Osteocyte (in vitro differentiated cells): ENCODE measurements at places on chromosomes 2 and 18. TPM values are rescaled to one million over a fixed set of nuclear protein-coding genes. Genes with fewer than 3 reads are reported as not detected.

DNA sequence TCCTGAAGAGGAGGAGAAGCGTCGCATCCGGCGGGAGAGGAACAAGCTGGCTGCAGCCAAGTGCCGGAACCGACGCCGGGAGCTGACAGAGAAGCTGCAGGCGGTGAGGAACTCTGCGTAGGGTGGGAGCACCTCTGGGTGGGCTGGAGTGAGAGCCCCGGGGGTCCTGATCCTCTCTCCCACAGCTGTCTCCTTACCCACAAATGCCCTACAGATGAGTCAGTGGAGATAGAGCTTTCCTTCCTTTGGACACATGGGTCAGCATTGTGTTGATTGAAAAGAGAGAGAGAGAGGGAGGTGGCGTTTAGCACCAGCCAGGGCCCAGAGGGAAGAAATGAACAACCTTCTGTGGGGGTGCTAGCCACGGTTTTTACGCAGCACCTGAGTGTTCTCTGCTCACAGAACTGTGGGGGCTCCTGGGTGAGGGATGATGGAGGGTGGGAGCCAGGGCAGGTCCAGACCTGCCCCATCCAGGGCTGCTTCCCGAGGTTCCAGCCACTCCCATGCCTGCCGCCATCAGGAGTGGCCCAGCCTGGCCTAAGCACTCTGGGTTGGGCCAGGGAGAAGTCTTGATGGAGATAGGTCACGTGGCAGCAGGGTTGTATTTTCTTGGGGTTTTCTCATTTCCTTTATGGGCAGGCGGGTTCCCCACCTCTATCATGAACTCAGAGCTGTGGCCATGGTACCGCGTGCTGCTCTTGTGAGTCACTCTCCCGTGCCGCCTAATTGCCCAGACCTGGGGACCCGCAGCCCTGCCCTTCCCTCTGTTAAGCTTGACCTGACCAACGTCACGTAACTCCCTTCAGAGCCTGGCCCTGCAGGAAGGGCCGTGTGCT, 16.3 kb downstream of the FOSL2 start:
- peaks cover 57% of the 10 kb centered on the region for H3K36me3 ChIP-seq
- peaks cover 45% of the 10 kb centered on the region for H3K4me1 ChIP-seq
- peak overlapping the region; percentile 42 for H3K27ac ChIP-seq
- no peak overlapping the region for H3K4me3 ChIP-seq
- H3K27me3 ChIP-seq = no peaks in the 10 kb centered on the region

- H3K27me3 ChIP-seq = no peaks in the 10 kb centered on the region
- H3K4me1 ChIP-seq = peaks cover 28% of the 10 kb centered on the region
- no peak overlapping the region for H3K4me3 ChIP-seq
- no peak for DNase-seq
- no peak overlapping the region for H3K27ac ChIP-seq
These were observed 55.4 kb downstream of the COLEC12 start for GRCh38 chr18:445055-445454.

DNA sequence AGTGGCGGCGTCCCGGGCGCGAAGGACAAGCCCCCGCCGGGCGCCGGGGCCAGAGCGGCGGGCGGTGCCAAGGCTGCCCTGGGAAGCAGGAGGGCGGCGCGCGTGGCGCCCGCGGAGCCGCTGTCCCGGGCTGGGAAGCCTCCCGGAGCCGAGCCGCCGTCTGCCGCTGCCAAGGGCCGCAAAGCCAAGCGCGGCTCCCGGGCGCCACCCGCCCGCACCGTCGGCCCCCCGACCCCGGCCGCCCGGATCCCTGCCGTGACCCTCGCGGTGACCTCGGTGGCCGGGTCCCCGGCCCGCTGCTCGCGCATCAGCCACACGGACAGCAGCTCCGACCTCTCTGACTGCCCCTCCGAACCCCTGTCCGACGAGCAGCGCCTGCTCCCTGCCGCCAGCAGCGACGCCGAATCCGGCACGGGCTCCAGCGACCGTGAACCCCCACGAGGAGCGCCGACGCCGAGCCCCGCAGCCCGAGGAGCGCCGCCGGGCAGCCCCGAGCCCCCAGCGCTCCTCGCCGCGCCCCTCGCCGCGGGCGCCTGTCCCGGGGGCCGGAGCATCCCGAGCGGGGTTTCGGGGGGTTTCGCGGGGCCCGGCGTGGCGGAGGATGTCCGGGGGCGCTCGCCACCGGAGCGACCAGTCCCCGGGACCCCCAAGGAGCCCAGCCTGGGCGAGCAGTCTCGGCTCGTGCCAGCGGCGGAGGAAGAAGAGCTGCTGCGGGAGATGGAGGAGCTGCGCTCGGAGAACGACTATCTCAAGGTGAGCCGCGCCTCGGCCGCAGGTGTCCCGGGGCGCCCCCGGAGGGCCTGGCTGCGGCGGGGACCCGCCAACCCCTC, 820 bp downstream of the MTCL1 start:
- peak; percentile 85 for DNase-seq
- no peak overlapping the region for H3K27ac ChIP-seq
- H3K4me3 ChIP-seq = peak overlapping the region; percentile 99
- no peaks in the 10 kb centered on the region for H3K27me3 ChIP-seq
- H3K4me1 ChIP-seq = peaks cover 49% of the 10 kb centered on the region

GRCh38 chr2:163348857-163349380, 386.9 kb downstream of the FIGN start:
- peaks cover 71% of the 10 kb centered on the region for H3K4me1 ChIP-seq
- no peaks in the 10 kb centered on the region for H3K36me3 ChIP-seq
- peak overlapping the region; percentile 70 for H3K4me3 ChIP-seq
- H3K27ac ChIP-seq = peak overlapping the region; percentile 98

The CREG2 gene
- total RNA-seq = not detected in 2 replicates

DNA sequence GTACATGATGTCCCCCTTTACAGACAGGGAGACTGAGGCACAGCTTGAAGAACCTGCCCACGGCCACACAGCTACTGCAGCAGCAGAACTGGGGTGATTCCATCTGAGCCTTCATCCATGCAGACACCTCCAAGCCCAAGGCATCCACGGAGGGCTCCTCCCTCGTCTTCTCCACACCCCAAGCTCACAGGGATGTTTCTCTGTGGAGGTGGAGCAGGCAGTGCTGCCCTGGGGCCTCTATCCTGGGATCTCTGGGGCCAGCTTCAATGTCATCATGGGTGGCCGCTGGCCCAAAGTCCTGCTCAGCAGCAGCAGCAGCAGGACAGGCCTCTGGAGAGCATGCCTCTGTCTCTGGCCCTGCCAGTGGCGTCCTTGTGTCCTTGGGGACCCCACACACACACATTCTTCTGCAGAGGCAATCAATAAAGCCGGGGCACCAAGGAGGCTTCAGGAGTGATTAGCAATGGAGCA, 31.2 kb downstream of the ADI1 start:
- no peak overlapping the region for H3K4me3 ChIP-seq
- H3K27ac ChIP-seq = no peak overlapping the region
- DNase-seq = no peak
- H3K36me3 ChIP-seq = peaks cover 8% of the 10 kb centered on the region

The ANO7 gene
- 1.3 TPM in 2 replicates for total RNA-seq

DNA sequence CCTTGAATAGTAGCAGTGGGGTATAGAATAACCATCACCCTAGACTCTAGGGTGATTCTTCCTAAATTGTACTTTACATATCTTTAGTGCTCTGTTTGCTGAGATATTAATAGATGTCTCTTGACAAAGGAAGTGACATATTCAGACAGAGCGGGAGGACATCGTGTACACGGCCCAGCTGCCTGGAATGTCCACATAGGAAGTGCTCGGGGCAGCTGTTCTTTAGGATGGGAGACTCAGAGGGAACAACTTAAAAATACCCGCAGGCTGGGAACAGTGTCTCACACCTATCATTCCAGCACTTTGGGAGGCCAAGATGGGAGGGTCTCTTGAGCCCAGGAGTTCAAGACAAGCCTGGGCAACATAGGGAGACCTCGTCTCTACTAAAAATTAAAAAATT, 206.1 kb downstream of the FAM210A start:
- H3K4me3 ChIP-seq = no peak overlapping the region
- no peaks in the 10 kb centered on the region for H3K27me3 ChIP-seq
- no peak for DNase-seq
- no peaks in the 10 kb centered on the region for H3K4me1 ChIP-seq
- no peak overlapping the region for H3K27ac ChIP-seq

DNA sequence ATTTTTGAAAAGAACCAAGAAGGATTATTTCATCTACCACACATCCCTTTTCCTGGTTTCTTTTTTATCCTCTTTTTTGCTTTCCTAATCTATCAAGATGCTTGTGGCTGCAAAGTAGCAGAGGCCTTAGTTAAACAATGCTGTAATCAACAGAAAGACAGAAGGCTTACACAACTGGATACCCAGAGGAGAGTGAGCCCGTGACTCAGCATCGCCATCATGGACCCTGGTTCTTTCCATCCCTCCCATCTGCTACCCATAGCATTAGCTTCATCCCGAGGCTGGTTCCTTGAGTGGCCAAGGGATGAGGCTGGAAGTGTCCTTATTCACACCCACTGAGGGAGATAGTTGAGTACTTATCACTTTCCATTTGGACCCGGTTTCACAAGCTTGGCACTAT, 7.5 kb upstream of the HAAO start:
- DNase-seq = no peak
- H3K27me3 ChIP-seq = peaks cover 2% of the 10 kb centered on the region
- no peak overlapping the region for H3K27ac ChIP-seq
- peaks cover 22% of the 10 kb centered on the region for H3K4me1 ChIP-seq

The CBLN2 gene
- total RNA-seq = not detected in 2 replicates

- H3K4me3 ChIP-seq = no peak overlapping the region
- H3K27me3 ChIP-seq = no peaks in the 10 kb centered on the region
- no peak overlapping the region for H3K27ac ChIP-seq
- peaks cover 2% of the 10 kb centered on the region for H3K36me3 ChIP-seq
- peaks cover 6% of the 10 kb centered on the region for H3K4me1 ChIP-seq
- no peak for DNase-seq
These were observed 104.7 kb upstream of the CDCA7 start for GRCh38 chr2:173249661-173250641.

The COL6A3 gene
- 143 and 159 TPM in 2 replicates for total RNA-seq

The ERMN gene
- total RNA-seq = not detected in 2 replicates

GRCh38 chr2:2482851-2483250, 151.8 kb upstream of the MYT1L start:
- H3K4me3 ChIP-seq = no peak overlapping the region
- H3K36me3 ChIP-seq = no peaks in the 10 kb centered on the region
- no peak overlapping the region for H3K27ac ChIP-seq
- no peak for DNase-seq
- no peaks in the 10 kb centered on the region for H3K4me1 ChIP-seq

GRCh38 chr2:195322324-195322723, 334.7 kb upstream of the SLC39A10 start:
- no peak overlapping the region for H3K27ac ChIP-seq
- peaks cover 12% of the 10 kb centered on the region for H3K4me1 ChIP-seq
- no peak for DNase-seq
- no peak overlapping the region for H3K4me3 ChIP-seq
- H3K36me3 ChIP-seq = no peaks in the 10 kb centered on the region
